ENCODE measurements at places on chromosomes 2 and 18. TPM values are rescaled to one million over a fixed set of nuclear protein-coding genes. Genes with fewer than 3 reads are reported as not detected.

Gene MEIS1
- total RNA-seq: 14.6 TPM

Gene ASXL3
- under 0.01 TPM for total RNA-seq

Gene C1QL2
- not detected for total RNA-seq

Gene AMER3
- not detected for total RNA-seq

Gene ECEL1
- total RNA-seq: not detected

Gene PID1
- 2.4 TPM for total RNA-seq

Gene HOXD13
- not detected for total RNA-seq

Gene SNTG2
- not detected for total RNA-seq

Gene TDRD15
- total RNA-seq: not detected

Gene TMEM200C
- not detected for total RNA-seq

Gene PLGLB1
- not detected for total RNA-seq

Gene CPO
- total RNA-seq: not detected

Gene TMEFF2
- 0.19 TPM for total RNA-seq

Gene TEKT4
- total RNA-seq: not detected

Gene NR4A2
- 0.84 TPM for total RNA-seq

Gene NYAP2
- not detected for total RNA-seq

Gene COPS7B
- 17.5 TPM for total RNA-seq

Gene PLCD4
- 2.6 TPM for total RNA-seq

Gene MAP2
- total RNA-seq: 5.6 TPM

Gene REG3A
- total RNA-seq: not detected

Gene ARID5A
- 5.9 TPM for total RNA-seq

Gene CNDP1
- total RNA-seq: not detected

Gene SPC25
- 6.8 TPM for total RNA-seq

Gene GCC2
- total RNA-seq: 6.6 TPM

Gene EVX2
- not detected for total RNA-seq

Gene PSMA8
- total RNA-seq: not detected

Gene LRRC30
- total RNA-seq: not detected

Gene PEX13
- total RNA-seq: 54.6 TPM

Gene EML6
- 0.42 TPM for total RNA-seq

Gene LHCGR
- not detected for total RNA-seq

Gene SOWAHC
- total RNA-seq: 53.9 TPM

Gene CKAP2L
- total RNA-seq: 10.9 TPM

Gene XIRP2
- not detected for total RNA-seq
